ENCODE measurements at places on chromosomes 7 and 10. TPM values are rescaled to one million over a fixed set of nuclear protein-coding genes. Genes with fewer than 3 reads are reported as not detected.

DNA sequence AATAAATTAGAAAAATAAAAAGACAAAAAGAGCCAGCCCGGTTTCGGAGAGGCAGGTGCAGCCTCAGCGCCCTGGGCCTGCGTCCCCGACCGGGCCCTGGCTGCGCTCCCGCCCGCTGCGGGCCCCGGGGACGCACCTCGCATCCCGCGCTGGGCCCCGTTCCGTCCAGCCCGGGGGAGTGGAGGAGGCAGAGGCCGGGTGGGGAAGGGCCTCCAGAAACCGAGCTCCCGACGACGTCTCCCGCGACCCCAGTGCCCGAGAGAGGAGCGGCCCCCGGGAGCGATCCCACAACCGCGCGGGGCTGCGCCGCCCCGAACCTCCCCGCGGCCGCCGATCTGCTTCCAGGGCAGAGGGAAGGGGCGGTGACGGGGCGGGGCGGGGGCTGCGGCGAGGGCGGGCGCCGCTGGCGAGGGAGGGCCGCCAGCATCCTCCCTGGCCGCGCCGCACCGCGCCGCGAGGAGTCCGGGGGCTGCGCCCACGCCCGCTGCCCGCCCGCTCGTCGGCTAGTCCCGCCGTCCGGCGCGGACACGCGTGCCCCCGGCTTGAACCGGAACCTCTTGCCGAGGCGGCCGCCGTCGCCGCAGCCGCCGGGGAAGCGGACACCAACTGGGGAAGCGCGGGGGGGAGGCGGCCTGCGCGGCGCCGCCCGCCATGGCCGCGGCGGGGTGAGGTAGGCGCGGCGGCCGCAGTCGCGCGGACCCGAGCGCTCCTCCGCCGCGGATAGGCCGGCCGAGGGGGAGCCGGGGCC lies at the start of gene CCNY:
Gene CCNY, plus strand, starts transcription at position 426 of the 748 bp plus-strand sequence. CDS start 545 bp downstream, outside the sequence.
- peak; percentile 88 for DNase-seq

DNA sequence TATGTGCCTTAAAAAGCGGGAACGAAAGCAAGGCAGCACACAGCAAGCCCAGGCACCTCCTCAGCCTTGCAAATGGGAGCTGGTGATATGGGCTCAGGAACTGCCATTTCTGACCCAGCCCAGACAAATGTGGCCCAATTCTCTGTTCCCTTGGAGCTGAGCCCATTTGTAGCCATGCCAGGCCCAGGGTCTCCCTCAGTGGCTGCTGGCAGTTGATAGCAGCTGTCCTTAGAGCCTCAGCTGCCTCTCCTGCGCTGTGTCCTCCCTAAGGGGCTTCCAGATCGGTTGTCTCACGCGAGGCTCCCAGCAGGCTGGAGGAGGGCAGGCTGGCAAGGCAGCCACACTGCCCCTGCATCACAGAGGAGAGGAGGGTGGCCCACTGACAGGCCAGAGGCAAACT lies 275.8 kb downstream of the KCNMA1 start:
- no peak for DNase-seq

DNA sequence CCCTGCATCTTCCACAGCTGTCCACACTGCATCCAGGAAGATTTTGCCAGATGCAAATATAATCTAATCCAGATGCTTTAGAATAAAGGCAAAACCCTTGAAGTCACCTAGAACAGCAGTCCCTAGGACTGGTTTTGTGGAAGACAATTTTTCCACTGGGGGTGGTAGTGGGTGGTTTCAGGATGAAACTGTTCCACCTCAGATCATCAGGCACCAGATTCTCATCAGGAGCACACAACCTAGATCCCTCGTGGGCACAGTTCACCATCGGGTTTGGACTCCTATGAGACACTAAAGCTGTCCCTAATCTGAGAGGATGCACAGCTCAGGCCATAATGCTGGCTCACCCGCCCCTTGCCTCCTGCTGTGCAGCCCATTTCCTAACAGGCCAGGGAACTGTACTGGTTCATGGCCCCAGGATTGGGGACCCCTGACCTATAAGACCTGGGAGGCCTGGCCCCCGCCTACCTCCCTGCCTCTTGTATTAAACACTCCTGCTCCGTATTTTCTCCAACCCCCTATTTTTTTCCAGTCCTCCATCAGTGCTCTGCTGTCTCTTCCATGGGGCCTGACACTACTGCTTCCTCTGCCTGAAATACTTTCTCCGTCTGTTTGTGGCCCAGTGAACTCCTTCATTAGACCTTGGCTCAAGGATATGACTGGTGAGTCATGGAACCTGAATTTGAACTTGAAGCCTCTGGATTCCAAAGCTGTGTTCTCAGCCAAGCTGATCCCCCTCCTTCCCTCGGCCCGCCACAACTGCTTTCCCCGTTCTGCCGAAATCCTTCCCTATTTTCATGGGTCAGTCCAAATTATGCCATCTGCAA lies 79.9 kb upstream of the RHEB start:
- DNase-seq, result no peak

DNA sequence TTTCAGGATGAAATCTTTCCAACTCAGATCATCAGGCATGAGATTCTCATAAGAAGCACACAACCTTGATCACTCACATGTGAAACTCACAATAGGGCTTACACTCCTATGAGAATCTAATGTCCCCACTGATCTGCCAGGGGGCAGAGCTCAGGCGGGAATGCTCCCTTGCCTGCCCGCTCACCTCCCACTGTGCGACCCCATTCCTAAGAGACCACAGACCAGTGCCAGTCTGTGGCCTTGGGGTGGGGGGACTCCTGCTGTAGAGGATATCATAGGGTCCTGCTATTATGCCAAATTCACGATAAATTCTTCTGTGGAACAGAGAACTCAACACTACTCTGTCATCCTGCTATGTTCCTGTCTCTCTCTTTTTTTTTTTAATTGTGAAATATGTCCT lies 5.2 kb upstream of the RASGEF1A start:
- no peak for DNase-seq

DNA sequence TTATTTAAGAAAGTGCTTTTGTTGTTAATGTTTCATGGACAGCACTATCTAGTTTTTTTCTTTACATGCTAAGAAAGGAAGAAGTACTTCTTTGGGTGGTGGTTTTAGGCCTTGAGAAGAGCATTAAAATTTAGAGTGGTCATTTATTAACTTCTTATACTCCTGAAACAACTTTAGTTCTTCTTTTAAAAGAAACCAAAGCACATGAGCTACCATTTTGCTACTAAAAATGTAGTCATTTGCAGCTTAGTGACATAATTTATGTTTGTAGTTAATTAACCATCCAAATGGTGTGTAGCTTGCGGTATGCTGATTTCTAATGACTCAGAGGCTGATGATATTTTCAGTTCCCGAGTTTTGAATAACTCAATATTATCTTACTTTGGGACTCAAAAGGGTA lies 207.5 kb downstream of the BBS9 start:
- no peak for DNase-seq

GRCh38 chr7:47962262-47962661 lies 14.0 kb upstream of the PKD1L1 start:
- no peak for DNase-seq

- DNase-seq, result no peak
These were observed 51.5 kb downstream of the CCNY start for GRCh38 chr10:35387768-35388167.

DNA sequence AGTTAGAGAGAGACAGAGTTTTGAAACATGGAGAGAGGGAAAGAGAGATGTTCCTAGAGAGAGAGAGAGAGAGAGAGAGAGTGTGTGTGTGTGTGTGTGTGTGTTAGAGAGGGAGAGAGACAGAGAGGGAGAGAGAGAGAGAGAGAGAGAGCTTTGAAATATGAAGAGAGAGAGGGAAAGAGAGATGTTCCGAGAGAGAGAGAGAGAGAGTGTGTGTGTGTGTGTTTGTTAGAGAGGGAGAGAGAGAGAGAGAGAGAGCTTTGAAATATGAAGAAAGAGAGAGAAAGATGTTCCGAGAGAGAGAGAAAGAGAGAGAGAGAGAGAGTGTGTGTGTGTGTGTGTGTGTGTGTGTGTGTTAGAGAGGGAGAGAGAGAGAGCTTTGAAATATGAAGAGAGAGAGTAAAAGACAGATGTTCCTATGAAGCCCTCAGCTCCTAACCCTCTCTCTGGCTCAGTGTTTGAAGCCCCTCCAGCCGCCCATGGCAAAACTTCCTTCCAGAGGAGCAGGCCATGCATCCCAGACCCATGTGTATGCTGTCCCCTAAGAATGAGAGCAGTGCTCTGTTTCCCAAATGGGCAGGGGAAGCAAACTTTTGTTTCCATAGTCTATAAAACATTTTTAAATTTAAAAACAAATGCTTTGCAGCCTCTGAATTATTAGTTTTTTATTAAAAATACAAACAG lies 130.9 kb downstream of the KCNMA1 start:
- DNase-seq, result no peak

GRCh38 chr10:89481662-89482061 lies 53.7 kb downstream of the SLC16A12 start:
- DNase-seq, result no peak

The AMPH gene
- total RNA-seq, result 1.2 TPM
